ENCODE measurements at places on chromosomes 7 and 10.
A peak's percentile ranks its signal among the peaks of the same experiment; 100 is the strongest.

DNA sequence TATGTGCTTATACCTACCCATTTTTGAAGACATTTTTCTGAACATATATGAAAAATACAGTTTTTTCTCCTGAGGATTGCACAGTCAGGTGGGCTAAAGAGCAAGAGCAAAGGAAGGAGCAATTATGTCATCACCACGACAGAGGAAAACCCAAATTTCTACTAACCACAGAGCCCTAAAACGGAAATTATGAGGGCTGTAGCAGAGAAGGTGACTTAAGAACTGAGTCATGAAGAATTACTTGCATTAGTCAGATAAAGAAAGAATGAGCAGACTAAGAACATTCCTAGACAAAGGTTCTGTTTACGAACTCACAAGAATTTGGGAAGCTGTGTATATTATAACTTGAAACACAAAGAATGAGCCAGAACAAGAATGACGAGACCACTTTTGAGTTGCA, 974.4 kb downstream of the NXPH1 start:
- DNase-seq: no peak

GRCh38 chr10:110808123-110808522, 63.6 kb upstream of the PDCD4 start:
- DNase-seq: no peak

- DNase-seq: peak; percentile 70
These were observed 198.2 kb downstream of the MLLT10 start for GRCh38 chr10:21732067-21732772.

DNA sequence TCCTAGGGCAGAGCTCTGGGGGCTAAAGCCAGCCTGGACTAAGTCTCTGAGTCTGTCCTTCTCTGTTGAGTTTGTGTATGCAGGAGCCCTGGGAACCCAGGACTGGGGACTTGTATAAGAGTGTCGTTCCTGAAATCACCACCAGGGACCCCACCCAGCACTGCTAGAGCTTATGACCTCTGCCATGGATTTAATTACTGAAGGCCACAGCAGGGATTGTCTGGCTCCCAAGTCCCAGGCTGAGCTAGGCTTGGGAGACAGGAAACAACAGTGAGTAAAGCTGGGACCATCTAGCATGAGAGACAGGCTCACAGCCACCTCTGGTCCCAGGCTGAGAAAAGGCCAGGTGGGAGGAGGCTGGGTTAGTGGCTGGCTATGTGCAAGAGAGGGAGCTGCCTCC, 1.4 kb upstream of the TSPAN15 start:
- DNase-seq: peak; percentile 51

GRCh38 chr7:94069162-94069739, 65.1 kb upstream of the BET1 start:
- DNase-seq: peak; percentile 12

DNA sequence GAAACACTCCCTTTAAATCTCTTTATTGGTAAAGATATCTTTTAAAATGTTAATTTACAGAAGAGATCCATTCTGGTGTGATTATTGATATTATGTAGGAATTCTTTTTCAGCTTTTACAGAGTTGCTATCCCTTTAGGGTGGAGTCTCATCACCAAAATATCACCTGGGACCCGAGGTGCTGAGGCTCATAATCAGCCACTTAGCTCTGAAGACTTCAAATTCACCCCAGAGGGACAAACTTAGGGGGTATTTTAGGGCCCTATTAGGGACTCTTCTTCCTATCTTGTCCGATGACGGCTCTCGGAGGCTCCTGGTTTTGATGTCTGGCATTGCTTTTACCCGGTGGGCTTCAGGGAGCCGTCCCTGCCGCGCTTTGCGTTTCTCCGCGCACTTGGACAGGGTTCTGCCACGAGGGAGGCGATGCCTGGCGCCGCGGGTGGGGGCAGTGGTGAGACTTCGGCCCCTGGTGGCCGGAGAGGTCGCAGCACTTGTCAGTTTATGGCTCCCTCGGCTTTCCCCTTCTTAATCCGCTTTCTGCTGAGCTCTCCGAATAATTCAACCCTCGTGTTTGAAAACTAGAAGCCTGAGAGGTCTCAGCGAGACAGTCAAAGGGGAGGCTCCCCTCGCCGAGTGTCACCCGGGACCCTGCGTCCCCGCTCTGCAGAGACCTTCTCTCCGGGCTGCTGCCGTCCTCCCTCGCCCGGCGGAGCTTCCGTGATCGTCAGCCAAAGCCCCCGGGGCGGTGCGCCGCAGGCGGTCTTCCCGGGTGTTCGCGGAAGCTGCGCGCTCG, 27.8 kb downstream of the RBM20 start:
- peak; percentile 87 for DNase-seq

DNA sequence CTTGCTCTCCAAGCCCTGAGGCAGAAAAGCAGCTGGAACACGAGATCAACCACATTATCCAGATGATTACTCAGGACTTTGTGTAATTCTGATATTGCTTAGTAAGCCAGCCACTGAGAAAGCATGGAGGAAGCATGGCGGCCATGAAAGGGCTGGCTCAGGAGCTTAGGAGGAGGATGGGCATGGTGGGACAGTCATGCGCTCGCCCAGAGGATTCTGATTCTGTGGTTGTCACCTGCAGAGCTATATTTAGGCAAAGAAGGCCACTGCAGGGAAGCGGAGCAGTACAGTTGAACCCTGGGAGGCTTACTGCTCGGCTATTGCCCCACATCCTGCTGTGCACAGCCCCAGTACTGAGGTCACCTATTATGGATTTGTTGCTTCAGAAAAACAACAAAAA, 128.8 kb upstream of the DNAJB12 start:
- DNase-seq: no peak

DNA sequence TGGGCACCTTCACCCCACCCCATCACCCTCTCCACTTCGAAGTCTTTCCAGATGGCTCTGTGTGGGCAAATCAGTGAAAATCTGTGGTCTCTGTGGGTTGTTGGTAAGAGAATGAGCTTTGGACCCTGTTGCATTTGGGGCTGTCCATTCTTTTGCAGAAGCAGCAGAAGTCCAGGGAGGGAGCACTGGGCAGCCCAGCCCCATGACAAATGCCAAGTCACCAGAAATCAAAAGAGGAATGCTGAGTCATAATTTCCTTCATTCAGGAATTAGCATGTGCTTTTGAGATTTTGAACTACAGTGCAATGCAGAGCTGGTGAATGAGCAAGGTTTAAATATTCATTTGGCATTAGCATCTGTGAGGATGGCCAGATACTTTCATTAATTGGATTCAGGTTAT, 556.2 kb downstream of the LRMDA start:
- no peak for DNase-seq

- DNase-seq: peak; percentile 37
These were observed 2.6 kb downstream of the ABI1 start for GRCh38 chr10:26857991-26858706.

DNA sequence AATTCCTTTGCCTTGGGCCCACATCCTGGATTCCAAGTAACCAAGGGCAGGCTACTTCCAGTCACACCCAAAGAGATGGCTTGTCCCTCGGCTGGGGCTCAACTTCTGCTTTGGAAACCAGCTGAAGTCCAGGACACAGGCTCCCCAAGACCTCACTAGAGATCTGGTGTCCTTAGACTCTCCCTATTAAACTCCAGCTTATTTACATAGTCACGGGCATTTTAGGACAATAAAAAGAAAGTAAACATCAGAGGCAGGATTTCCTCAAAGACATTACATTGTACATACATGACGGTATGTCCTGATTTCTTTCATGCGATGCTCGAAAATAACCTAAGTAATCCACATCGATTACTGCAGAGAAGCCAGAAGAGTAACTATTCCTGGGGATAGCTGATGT, 461.5 kb upstream of the C7orf33 start:
- DNase-seq: no peak

DNA sequence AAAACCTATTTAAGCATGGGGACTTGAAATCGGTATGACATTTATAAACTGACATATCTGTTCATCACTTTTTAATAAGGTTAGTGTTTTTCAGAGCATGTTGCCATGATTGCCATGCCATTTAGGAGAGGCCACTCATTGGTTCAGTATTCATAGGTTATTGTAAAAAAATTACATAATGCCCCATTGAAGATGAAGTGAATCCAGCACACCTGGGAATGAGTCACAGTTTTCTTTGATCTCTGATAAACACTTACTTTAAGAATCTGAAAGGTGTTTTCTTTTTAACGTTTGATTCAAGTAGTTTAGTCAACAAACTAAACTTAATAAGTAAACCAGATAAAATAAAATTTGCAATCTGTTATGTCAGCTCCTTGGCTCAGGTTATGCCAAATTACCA, 278.3 kb downstream of the ARL4A start:
- DNase-seq: no peak

DNA sequence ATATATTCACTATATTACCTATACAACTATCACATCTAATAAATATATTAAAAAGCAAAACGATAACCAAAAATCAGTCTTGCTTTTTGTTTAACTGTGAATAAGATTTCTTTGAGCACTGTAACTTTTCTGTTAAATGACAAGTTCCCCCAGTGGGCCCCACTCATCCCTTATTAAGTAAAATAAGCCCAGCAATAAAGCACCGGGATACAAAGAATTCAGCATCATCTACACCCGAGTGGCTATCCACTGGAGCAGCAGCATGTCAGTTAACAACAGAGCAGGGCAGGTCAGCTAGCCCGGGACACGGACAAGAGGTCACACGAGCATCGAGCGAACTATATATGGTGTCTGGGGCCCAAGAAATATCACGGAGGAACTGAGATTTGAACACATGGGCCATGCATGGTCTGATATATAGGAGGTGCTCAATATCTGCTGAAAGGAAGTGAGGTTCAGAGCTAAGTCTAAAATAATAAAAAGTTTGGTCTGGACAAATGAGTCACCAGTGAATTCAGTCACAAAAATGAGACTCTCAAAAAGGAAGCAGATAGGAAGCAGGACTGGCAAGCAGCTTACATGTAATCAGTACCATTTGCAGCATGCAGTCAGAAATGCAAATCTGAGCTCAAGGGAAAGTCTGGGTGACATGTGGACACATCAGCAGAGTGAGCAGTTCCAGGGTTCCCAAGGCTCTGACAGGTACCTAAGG, 4.1 kb downstream of the ERCC6 start:
- DNase-seq: peak; percentile 76

DNA sequence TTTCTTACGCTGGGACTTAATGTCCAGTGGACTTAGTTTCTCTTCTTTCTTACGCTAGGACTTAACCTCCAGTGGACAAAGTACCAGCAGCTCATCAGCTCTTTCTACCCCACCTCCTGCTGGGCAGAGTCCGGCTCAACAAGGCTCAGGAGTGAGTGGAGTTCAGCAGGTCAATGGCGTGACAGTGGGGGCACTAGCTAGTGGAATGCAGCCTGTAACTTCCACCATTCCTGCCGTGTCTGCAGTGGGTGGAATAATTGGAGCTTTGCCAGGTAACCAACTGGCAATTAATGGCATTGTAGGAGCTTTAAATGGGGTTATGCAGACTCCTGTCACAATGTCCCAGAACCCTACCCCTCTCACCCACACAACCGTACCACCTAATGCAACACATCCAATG, 199.7 kb downstream of the MLLT10 start:
- no peak for DNase-seq

DNA sequence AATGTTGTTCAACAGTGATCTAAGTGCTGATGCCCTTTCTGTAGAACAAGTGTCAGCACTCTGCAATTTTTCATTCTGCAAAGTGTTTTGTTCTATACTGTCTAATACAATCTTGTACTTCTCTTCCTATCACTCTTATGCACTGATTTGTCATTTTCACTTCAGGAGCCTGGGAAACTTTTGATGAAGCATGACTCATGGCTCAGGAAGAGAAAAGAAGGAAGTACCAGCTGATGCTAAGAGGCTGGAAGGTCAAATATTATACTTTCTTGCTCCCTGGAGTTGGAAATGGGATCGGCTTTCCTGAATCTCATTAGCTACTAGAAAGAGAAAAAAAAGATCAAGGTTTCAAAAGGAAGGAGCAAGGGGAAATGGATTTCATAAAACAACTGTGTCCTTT, 45.8 kb downstream of the DGKI start:
- no peak for DNase-seq

GRCh38 chr7:137142376-137142775, 201.2 kb downstream of the PTN start:
- no peak for DNase-seq

GRCh38 chr7:138285129-138285528, 174.9 kb upstream of the TRIM24 start:
- no peak for DNase-seq

DNA sequence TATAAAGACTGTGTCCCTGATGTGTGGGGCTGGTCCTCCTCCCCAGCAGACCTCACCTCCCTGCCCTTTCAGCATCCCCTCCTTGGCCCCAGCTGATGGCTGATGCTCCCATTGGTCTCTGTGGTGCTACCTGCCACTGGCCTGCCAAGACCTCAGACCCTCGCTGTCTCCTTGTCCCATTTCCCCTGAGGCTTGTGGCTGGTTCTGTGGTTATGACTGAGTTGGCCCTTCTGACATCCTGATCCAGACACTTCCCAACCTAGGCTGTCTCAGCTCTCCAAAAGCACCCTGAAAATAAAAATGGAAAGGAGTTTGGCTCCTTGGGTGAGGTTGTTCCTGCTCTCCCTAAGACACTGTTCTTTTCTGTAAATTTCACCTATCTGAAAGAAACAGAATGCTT, 214.2 kb downstream of the RPS24 start:
- DNase-seq: no peak

GRCh38 chr7:142248166-142249160, 9.4 kb downstream of the PRSS58 start:
- no peak for DNase-seq

DNA sequence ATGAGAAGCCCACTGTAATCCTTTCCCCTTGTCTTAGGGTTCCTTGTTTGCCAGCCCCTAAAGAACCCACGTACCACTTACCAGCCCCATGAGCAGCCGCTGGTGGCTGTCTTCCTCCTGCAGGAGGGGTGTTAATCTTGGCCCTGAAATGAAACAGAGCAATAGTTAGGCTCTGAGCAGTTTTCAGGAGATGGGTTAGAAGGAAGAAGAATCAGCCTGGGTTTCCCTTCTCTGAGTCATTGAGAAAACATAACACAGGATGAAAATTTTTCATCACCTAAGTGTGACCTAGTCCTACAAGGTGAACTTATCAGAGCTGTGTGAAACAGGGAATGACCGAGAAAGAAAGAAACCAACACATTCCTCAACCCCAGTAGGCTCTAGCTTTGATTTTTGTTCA, 90.0 kb downstream of the GSAP start:
- no peak for DNase-seq

GRCh38 chr7:34041707-34042106, 136.4 kb downstream of the BMPER start:
- DNase-seq: no peak

GRCh38 chr7:7979558-7979957, 11.0 kb downstream of the GLCCI1 start:
- no peak for DNase-seq

DNA sequence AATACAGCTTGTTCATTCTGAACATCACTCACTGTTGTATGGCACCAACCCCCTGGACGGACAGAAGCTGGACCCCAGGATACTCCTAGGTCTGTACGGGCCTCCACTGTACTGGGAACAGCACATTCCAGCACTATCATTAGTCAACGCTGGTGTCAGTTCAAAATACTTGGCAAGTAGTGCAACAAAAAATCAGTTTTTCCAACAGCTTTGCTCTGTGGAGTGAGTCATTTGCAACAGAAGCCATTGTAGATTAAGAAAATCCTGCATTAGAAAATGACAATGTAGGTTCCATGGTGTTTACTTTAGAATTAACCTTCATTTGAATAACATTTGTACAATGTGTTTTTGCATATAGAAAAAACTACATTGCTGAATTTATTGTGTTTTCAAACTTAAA, 266.6 kb downstream of the HDAC9 start:
- no peak for DNase-seq

GRCh38 chr7:26151953-26152781, at the start of gene NFE2L3:
Gene NFE2L3 (plus strand): TSS chr7:26152198. CDS start chr7:26152499, 301 bp downstream.
- DNase-seq: peak; percentile 94

Data from GM13977 (cell line).